ENCODE measurements at places on chromosomes 16 and 17.

- no peak for DNase-seq
Observed at GRCh38 chr17:58270476-58271215, 10.1 kb downstream of the MPO start.

DNA sequence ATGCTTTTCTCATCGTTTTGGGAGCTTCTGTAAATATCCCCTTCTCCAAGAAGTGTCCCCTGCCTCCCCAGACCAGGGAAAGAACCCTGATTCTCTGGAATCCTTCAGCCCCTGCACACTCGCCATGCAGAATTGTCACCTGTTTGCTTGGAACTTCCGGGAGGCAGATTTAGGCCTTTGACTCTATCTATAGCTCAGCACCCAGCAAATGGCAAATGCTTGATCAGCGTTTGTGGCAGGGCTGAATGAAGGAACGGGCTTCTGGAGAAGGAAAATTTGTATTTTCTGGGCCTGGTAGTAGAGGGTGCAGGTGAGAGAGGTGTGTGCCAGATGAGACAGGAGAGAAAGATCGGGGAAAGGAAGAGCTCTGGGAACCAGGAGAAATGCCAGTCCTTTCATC is 18.3 kb upstream of the CACNG4 start:
- no peak for DNase-seq

DNA sequence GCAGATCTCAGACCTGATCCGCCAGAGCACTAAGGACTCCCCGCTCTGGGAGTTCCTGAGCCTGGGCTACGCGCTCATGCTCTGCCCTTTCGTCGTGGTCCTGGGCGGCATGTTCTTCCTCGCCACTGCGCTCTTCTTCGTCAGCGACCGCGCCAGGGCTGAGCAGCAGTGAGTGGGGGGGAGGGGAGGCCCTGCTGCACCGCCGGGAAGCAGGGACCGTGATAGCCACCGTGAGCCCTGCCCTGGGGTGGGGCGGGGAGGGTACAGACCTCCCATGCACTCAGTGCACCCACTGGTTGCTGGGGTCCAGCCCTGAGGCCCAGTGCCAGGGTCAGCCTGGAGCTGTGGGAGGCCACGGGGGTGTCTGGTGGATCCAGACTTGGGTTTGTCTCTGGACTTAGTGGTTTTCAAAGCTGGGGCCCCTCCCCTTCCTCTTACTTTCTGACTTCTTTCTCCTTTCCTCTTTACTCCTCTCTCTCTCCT is 18.9 kb downstream of the MYBBP1A start:
- no peak for DNase-seq

DNA sequence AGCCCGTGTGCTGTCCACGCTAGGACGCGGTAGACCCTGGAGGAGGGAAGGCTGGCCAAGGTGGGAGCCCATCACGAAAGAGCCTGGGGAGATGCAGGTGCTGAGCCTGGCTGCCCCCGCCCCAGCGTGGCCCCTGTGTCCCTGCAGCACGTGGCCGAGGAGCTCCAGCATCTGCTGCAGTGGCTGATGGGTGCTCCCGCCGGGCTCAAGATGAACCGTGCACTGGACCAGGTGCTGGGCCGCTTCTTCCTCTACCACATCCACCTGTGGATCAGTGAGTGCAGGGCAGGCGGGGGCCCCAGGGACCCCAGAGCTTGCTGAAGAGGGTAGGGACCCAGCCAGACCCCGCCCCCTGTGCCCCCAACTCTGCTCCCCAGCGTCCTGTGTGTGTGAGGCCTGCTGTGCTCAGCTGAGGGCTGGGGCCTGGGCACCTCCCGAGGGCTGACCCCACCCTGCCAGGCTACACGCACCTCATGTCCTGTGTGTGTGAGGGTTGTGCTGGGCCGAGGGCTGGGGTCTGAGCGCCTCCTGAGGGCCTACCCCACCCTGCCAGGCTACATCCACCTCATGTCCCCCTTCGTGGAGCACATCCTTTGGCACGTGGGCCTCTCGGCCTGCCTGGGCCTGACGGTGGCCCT is 8.6 kb downstream of the PIGQ start:
- DNase-seq: no peak

DNA sequence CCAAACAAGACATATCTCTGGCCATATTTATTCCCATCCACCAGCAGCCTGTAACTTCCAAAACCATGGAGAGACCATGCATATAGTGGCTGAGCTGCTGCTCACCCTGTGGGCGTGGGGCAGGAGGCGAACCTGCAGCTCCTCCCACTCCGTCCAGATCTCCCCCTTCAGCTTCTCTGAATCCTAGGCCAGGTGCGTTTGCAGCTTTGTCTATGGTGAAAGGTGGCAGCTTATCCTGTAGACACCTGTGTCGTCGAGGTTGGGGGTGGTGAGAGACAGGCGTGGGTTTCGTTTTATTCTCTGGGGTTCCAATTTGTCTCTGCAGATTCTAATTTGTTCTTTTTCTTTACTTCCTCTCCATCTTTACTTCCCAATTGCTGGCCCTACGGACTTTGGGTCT is 9.7 kb upstream of the ANKS4B start:
- DNase-seq: no peak

- DNase-seq: no peak
Observed at GRCh38 chr17:60406887-60407286, 15.0 kb upstream of the USP32 start.

DNA sequence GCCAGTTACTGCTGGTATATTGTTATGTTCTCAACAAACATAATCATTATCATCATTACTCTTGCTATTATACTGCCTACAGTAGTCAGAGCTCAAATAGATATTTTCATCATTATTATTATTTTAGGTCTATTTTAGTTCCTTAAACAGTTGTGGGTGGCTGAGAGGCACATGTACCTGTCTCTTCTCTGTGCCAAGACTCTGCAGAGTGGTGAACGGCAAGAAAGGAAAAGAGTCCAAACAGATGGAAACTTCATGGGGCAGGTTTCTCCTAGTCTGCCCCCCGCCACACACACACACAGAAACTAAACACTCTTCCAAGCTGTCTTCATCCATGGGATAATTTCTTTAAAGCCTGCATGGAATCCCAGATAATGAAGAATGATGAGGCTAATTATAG is 77.7 kb upstream of the CLEC3A start:
- no peak for DNase-seq

GRCh38 chr16:86252596-86252995 is 257.7 kb upstream of the FOXF1 start:
- no peak for DNase-seq

- no peak for DNase-seq
Observed at GRCh38 chr16:80695020-80695419, 109.4 kb downstream of the CDYL2 start.

DNA sequence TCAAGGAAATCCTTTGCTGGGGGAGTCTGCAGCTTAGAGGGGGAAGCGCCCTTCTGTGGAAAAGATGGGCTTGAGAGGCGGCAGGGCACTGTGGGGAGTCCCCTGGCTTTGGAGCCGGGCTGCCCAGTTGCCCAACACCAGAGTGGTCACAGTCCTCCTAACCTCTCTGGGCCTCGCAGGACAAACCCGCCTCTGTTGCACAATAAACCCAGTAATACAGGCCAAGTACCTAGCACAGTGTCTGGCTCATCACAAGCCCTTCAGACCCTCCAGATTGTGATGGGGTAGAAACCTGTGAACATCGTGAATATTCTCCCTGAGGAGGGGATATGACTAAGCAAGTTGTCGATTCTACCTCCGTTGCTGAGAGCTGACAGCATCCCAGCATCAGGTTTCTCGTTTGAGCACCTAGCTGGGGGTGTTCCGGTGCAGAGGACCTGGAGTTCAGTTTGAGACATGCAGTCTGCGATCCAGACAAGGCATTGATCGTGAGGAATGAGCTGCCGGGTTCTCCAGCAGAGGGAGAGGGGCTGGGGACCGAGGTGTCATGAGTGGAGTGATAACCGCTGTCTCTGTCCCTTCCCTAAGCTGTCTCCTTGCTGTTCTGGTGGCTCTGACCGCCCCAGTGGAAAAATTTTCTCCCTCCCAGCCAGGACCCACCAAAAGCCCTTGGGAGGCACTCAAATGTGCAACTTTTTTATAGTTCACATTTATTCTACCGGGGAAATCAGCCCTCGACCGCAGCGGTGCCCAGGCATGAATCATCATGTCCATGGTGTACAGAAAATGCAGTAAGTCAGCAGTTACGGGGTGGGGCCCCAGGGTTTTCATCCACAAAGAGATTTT is 161.9 kb downstream of the WSCD1 start:
- DNase-seq: no peak

DNA sequence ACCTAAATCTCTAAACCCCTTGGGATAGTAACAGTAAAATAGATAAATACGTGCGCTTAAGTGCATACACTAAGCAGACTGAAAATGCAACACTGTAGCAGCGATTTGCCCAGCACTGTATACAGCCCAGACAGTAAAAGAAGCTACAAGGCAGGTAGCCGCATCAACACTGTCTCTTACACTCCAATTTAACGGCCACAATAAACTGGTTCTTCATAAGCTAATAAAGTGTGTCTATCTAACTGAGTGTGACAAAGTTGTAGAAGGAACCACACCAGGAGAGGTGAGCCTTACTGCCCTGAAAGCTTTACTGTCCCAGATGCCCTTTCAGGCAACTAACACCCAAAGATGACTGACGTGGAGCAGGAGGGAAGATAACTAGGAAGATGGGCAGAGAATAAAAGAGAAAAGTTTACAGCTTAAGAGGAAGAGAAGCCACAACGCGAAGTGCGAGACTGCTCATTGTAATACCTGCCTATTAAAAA is 847 bp downstream of the ZDHHC7 start:
- DNase-seq: no peak

GRCh38 chr17:75693500-75694481 is 26.7 kb downstream of the SAP30BP start:
- DNase-seq: no peak

DNA sequence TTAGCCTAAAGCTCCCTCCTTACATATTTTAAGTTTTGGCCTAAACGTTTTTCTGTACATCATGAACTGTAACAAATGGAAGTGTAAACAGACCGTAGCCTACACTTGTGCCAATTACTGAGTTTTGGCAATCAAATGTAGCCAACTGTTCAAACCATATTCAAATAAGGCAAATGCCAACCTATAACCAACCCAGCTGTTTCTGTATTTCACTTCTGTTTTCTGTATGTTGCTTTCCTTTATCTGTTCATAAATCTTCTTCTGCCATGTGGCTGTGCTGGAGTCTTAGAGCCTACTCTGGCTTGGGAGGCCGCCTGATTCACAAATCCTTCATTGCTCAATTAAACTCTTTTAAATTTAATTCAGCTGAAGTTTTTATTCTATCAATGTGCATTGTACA is 6.9 kb upstream of the C16orf78 start:
- no peak for DNase-seq

DNA sequence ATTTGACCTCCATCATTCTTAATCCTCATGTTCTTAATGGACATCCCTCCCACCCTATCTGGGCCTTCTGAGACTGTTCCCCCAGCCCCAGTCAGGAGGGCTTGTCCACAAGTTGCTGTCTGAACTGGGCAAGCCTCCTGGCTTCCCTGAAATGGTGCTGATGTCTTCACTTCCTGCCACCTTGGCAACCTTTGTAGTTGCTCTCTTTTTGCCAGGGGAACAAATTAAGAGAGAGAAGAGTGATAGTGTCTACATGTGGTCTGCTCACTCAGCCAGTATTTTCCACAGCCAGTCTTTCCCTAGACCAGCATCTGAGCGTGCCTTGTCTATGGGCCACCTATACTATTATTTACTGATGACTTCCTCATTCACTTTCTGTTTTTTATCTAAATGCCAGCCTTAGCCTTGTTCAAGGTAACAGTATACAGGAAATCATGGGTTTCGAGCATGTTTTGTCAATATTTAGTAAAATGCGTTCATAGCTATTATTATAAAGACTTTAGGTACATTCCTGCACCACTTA is 710.1 kb downstream of the MAF start:
- no peak for DNase-seq

- DNase-seq: peak; percentile 79
Observed at GRCh38 chr16:3945751-3946603, 65.5 kb upstream of the CREBBP start.

- DNase-seq: no peak
Observed at GRCh38 chr17:39677542-39678339, 9.5 kb downstream of the PNMT start.

DNA sequence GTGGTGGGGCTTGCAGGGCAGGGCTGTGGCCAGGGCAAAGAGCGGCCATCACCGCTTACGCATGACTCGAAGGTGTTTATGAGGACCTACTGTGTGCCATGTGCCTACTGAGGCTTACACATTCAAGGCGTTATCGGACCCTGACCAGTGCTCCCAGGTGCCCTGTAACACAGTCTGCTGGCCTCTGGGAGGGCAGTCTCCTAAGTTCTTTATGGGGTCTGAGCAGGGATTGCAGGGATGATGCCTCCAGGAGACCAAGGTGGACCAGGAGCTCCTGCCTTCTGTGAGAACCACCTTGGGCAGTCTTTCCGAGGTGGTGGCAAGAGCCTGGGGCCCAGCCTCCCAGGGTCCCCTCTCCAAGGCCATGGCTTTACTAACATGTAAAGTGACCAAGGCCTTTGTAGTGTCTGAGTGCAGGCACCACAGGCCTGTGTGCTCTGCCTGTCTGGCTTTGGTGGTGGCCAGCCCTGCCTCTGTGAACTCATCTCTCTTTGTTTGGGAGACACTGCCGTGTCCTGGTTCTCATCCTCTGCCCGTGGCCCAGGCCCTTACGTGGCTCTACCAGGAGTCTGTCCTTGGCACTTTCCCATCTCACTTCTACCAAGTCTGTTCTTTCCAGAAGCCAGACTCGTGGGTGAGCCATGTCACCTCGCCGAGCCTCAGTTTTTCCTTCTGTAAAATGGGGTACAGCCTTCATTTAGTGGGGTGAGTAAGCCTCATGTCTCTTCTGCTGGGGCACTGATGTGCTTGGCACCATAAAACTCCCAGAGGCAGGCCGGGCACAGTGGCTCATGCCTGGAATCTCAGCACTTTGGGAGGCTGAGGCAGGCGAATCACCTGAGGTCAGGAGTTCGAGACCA is 3.4 kb upstream of the SYNGR2 start:
- DNase-seq: no peak

GRCh38 chr17:7478276-7479212 is 887 bp downstream of the ZBTB4 start:
- peak; percentile 51 for DNase-seq

- no peak for DNase-seq
Observed at GRCh38 chr17:41446806-41447205, 6.0 kb upstream of the KRT38 start.

DNA sequence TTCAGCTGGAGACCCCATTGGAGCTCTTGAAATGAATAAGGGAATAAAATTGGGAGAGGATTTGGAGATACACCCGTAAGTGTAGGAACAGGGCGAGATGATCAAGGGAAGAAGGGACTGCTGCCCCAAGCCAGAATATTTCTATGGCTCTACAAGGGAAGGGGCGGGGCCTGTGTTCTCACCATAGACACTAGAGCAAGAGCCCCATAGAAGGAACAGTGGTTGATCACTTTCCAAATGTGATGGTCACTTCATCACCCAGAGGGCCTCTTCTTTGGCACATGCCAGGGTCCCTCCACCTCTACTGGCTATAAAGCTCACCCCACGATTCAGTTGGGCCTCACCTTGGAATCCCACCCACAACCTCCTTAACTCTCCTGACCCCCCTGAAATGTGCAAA is 25.0 kb downstream of the GPRC5B start:
- no peak for DNase-seq

GRCh38 chr17:31534223-31534888 is 142.9 kb downstream of the RAB11FIP4 start:
- DNase-seq: no peak

All from hindlimb muscle (tissue), 1 donor.